AG10803 (cell line): ENCODE measurements at places on chromosomes 11 and 22.

DNA sequence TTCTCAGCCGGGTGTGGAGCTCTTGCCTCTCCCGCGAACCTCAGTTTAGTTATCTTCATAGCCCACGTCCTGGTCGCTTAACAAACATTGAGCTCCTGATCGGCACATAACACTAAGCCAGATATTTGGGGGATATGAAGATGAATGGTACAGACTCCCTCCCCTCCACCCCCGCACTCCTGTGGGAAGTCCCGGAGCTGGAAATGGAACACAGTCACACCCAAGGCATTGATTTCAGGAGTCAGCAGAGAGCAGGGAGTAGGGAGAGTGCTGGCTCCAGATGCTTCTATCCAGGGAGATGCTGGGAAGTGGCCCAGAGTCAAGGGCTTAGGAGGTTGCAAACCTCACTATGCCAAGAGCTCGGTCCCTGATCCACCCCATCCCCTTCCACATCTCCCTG lies 26.1 kb upstream of the CABP7 start:
- no peak for DNase-seq

GRCh38 chr22:17501679-17502285 lies 61.5 kb upstream of the SLC25A18 start:
- DNase-seq = peak; percentile 65

- no peak for DNase-seq
These were observed 1735.0 kb downstream of the LRRC4C start for GRCh38 chr11:39724404-39724803.

DNA sequence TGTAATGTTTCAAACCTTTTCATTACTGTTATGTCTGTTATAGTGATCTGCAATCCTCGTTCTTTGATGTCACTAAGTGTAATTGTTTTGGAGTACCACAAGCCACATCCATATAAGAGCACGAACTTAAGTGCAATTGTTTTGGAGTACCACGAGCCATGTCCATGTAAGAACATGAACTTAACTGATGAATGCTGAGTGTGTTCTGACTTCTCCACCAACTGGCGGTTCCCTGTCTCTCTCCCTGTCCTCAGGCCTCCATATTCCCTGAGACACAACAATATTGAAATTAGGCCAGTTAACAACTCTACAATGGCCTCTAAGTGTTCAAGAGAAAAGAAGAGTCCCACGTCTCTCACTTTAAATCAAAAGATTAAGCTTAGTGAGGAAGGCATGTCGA lies 23.5 kb downstream of the TESMIN start:
- no peak for DNase-seq

- DNase-seq = no peak
These were observed 774 bp upstream of the E2F8 start for GRCh38 chr11:19241260-19242178.

GRCh38 chr22:43004362-43005035 lies 10.4 kb downstream of the PACSIN2 start:
- peak; percentile 96 for DNase-seq

- no peak for DNase-seq
These were observed 4.5 kb downstream of the GSTP1 start for GRCh38 chr11:67588136-67588503.

DNA sequence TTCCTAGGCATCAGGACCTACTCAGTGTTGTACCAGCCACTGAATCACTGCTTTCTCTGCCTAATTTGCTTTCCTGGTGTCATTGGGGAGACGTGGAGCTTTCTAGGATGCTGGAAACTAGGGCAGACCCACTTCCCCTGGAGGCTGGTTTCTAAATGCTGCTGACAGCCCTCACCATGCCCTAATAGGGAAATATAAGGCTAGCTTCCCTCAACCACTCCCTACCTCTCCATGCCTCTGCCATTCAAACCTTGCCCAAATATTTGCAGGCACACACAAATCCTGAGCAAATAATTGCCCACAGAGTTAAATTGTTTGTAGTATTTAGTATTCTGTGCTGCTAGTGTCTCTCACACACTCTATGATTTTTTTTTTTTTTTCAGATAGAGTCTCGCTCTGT lies 310.2 kb downstream of the DDX10 start:
- DNase-seq = no peak

DNA sequence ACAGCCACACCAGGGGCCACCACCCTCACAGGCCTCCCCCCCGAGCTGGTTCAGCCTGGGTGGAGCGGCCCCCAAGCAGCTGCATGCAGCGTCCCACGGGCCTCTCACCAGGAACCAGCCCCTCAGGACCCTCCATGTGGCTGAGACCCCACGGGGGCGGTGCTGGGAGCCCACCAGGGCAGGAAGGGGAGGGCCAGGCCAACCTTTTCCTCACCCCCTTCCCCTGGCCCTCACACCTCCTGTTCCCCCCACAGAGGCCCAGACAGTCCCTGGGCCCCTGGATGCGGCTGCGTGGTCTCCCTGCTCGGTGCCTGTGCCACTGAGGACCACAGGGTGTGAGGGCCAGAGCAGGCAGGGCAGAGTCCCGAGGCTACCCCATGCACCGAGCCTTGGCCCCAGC lies 46.5 kb downstream of the MOB2 start:
- DNase-seq = no peak

- no peak for DNase-seq
These were observed 196.4 kb upstream of the TENM4 start for GRCh38 chr11:79637219-79637618.
